ENCODE measurements at places on chromosomes 11 and 22.

GRCh38 chr22:25221790-25222189, 2.4 kb downstream of the CRYBB2 start:
- DNase-seq = no peak

- DNase-seq = no peak
Measured at GRCh38 chr11:73680687-73681086, 34.3 kb downstream of the PLEKHB1 start.

DNA sequence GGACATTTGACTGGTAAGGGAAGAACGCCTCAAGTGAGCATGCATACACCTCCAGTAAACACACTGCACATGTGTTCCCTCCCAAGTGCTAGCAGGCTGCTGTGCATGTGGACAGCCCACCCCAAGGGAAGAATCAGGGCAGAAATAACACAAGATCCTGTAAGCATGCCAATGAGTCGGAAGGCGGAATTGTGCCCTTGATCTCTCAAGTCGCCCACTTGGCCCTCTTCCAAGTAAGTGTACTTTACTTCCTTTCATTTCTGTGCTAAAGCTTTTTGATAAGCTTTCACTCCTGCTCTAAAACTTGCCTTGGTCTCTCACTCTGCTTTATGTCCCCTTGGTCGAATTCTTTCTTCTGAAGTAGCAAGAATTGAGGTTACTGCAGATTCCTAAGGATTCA, 139.6 kb downstream of the TRPC6 start:
- DNase-seq = no peak

GRCh38 chr11:130029137-130029536, 26.5 kb upstream of the PRDM10 start:
- no peak for DNase-seq

DNA sequence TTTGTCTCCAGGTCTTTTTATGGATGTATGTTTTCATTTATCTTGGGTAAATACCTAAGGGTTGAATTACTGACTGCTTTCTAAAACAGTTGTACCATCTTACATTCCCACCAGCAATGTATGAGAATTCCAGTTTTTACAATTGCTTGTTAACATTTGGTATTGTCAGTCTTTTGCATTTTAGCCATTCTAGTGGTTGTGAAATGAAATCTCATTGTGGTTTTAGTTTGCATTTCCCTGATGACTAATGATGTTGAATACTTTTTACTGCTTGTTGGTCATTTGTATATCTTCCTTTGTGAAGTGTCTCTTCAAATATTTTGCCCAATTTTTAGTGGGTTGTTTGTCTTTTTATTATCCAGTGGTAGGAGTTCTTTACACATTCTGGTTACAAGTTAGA, 92.8 kb downstream of the ARFGAP2 start:
- no peak for DNase-seq

GRCh38 chr11:70296681-70297080, 26.2 kb downstream of the PPFIA1 start:
- no peak for DNase-seq

DNA sequence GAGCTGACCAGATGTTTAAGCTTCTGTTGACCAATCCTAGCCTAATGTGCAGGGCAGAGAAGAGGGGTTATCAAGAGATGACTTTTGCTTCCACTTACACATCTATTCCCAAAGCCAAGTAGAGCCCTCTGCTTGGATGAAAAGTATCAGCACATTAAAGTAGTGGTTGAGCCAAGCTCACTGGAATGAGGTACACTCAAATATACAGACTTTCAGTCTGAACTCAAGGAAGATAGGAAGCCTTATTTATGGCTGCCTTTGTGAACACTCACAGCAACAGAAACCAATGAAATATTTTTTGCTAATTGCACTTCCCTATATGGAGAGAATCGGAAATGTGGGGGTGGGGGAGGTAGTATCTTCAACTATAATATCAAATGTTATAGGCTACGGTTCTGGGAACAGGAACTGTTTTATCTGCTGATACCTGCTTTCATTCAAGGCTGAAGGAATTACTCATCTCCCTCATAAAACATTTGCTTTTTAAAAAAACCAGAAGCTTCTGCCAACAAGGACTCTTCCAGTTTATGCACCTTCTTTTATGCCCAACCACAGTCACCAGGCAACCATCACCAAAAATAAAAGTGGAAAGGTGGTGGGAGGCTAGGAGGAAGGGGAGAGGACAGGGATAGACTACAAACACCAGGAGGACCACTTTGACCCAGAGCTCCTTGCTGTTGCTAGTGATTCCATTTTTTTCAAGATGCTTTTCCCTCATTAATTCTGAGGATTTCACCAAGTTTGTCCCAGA, 91.2 kb downstream of the CLPB start:
- DNase-seq = no peak

DNA sequence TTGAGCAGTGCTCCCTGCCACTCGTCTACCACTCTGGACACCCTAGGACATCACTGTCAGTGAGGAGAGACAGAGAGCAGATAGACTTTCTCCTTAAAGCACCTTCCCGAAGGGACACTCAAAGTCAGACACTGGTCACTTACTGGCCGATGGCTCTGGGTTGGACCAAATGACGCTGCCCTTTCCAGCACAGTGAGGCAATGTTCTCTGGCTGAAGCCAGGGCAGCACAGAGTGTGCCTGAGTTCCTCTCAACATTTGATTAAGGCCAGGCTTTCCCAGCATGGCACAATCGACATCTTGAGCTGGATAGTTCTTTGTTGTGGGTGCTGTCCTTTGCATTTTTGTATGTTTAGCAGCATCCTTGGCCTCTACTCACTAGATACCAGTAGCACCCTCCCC, 206.2 kb downstream of the CSNK2A3 start:
- no peak for DNase-seq

GRCh38 chr22:27245056-27245455, 556.5 kb downstream of the MN1 start:
- no peak for DNase-seq

GRCh38 chr11:2267306-2267850, 3.0 kb downstream of the ASCL2 start:
- no peak for DNase-seq

DNA sequence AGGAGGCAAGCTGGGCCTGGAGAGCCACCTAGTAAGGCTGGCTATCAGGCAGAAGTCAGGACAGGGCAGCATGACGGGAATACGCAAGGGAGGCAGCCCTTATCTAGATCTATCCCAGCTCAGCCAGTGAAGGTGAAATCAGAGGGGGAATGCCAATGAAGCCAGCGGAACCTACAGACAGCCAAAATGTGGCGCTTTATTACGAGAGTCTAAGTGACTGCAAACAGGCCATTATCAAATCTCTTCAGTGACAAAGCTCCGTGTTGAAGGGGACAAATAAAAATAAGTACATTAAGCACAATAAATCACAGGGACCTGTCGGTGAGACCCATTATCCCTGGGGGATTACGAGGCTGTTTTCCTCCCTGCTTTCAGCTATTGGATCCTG, 22.8 kb downstream of the LARGE1 start:
- DNase-seq = no peak

DNA sequence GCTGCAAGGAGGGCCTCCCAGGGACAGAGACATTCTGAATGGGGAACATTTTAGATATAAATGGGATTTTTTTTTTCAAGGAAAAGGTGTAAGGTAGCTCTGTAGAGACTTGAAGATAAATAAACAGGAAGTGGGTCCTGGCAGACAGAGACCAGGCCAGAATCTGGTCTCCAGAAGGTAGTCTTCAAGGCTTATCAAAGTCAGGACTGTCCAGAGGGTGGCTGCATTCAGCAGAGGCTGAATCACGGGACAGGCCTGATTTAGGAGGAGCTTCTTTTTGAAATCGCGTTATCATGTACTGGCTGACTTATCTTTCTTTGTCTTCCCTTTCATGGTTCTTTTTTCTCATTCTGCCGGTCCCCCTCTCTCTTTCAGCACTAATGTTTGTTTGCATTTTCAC, 542.9 kb downstream of the NTM start:
- DNase-seq = no peak

- no peak for DNase-seq
Measured at GRCh38 chr11:60184824-60185511, 2.1 kb upstream of the MS4A6A start.

- no peak for DNase-seq
Measured at GRCh38 chr11:86931548-86932258, 23.5 kb downstream of the FZD4 start.

GRCh38 chr11:74770456-74770855, 21.8 kb downstream of the RNF169 start:
- no peak for DNase-seq

GRCh38 chr22:33922349-33922681, 2.0 kb upstream of the LARGE1 start:
- no peak for DNase-seq

Data from stimulated activated CD4-positive, alpha-beta T cell treated with anti-CD3 and anti-CD28 coated beads, Interleukin-1b, Interleukin-23, amount 100 ng/mL, for 1 hour (primary cell).